ENCODE measurements at places on chromosomes 7 and 10.

- no peak for DNase-seq
- H3K4me3 ChIP-seq, result no peak overlapping the region
- peaks cover 33% of the 10 kb centered on the region for H3K4me1 ChIP-seq
- peaks cover 29% of the 10 kb centered on the region for H3K27me3 ChIP-seq
- no peaks in the 10 kb centered on the region for H3K36me3 ChIP-seq
Measured at GRCh38 chr7:25850216-25850615, 301.8 kb upstream of the NFE2L3 start.

GRCh38 chr7:149559711-149560110 is 62.1 kb upstream of the ZNF746 start:
- DNase-seq, result no peak
- H3K4me1 ChIP-seq, result no peaks in the 10 kb centered on the region
- H3K27ac ChIP-seq, result no peak overlapping the region

GRCh38 chr7:66371096-66371824 is 166.1 kb downstream of the TPST1 start:
- no peak overlapping the region for H3K27ac ChIP-seq
- H3K4me1 ChIP-seq, result no peaks in the 10 kb centered on the region
- H3K4me3 ChIP-seq, result no peak overlapping the region
- DNase-seq, result no peak
- H3K36me3 ChIP-seq, result no peaks in the 10 kb centered on the region

DNA sequence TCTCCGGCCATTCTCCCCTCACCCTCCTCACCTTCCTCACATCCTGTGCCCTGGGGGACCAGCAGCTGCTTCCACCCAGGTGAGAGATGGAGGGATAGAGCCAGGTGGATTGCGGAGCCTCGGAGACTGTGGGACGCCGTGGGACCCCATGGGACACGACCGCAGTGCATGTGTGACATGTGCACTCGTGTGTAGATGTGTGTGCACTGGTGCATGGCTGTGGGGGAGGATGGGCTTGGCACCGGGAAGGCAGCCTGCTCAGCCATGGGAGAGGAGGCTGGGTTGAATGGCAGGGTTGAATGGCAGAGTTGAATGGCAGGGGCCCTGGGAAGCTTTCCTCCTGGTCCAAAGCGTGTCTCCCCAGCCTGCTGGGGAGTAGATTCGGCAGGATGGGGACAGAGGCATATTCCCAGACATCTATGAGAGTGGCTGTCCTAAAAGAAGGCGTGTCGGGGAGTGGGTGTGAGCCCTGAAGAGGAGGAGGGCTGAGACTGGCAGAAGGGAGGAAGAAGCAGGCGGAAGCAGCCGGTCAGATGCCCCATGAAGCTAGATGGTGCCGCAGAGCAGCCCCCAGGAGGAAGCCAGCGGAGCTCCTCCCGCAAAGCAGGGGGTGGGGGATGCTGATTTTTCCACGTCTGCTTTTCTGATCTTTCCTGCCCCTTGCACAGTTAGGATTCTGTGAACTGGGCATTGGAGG is 815 bp downstream of the GIMAP8 start:
- H3K27me3 ChIP-seq, result peaks cover 95% of the 10 kb centered on the region
- H3K27ac ChIP-seq, result no peak overlapping the region
- no peak overlapping the region for H3K4me3 ChIP-seq
- H3K36me3 ChIP-seq, result no peaks in the 10 kb centered on the region
- no peaks in the 10 kb centered on the region for H3K4me1 ChIP-seq
- no peak for DNase-seq

- H3K36me3 ChIP-seq, result no peaks in the 10 kb centered on the region
- H3K27me3 ChIP-seq, result no peaks in the 10 kb centered on the region
- no peak overlapping the region for H3K27ac ChIP-seq
- H3K4me1 ChIP-seq, result no peaks in the 10 kb centered on the region
Measured at GRCh38 chr10:87603769-87604168, 55.9 kb upstream of the PAPSS2 start.

GRCh38 chr7:26035552-26035951 is 116.4 kb upstream of the NFE2L3 start:
- H3K27ac ChIP-seq, result no peak overlapping the region
- H3K4me3 ChIP-seq, result no peak overlapping the region
- no peaks in the 10 kb centered on the region for H3K36me3 ChIP-seq
- H3K27me3 ChIP-seq, result peaks cover 22% of the 10 kb centered on the region
- DNase-seq, result no peak
- no peaks in the 10 kb centered on the region for H3K4me1 ChIP-seq

GRCh38 chr10:114483575-114483974 is 79.3 kb upstream of the AFAP1L2 start:
- no peak for DNase-seq
- no peaks in the 10 kb centered on the region for H3K36me3 ChIP-seq
- no peaks in the 10 kb centered on the region for H3K27me3 ChIP-seq
- H3K4me3 ChIP-seq, result no peak overlapping the region
- H3K4me1 ChIP-seq, result peaks cover 8% of the 10 kb centered on the region

DNA sequence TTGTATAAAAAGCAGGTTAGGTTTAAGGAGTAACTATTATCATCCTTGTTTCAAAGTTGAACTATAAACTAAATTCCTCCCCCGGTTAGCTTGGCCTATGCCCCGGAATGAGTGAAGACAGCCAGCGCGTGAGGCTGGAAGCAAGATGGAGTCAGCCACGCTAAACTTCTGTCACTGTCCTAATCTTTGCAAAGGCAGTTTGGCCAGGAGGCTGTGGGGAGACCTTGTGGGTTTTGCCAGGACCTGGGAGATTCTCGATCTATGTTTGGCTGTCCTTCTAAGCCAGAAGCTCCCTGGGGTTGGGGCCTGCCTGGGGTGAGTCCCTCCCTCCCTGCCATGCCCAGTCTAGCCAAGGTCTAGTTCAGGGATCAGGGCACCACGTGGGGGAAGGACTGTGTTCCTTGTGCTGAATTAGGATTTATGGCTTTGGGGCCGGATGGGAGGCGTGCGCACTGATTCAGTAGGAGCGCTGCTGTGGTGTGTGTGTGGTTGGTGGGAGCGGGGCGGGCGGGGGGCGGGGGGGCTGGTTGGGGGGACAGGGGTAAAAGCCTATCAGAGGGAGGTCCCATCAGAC is 871 bp upstream of the GTF2IRD1 start:
- peaks cover 7% of the 10 kb centered on the region for H3K4me1 ChIP-seq
- no peak for DNase-seq
- peak overlapping the region; percentile 91 for H3K27ac ChIP-seq
- no peaks in the 10 kb centered on the region for H3K36me3 ChIP-seq

DNA sequence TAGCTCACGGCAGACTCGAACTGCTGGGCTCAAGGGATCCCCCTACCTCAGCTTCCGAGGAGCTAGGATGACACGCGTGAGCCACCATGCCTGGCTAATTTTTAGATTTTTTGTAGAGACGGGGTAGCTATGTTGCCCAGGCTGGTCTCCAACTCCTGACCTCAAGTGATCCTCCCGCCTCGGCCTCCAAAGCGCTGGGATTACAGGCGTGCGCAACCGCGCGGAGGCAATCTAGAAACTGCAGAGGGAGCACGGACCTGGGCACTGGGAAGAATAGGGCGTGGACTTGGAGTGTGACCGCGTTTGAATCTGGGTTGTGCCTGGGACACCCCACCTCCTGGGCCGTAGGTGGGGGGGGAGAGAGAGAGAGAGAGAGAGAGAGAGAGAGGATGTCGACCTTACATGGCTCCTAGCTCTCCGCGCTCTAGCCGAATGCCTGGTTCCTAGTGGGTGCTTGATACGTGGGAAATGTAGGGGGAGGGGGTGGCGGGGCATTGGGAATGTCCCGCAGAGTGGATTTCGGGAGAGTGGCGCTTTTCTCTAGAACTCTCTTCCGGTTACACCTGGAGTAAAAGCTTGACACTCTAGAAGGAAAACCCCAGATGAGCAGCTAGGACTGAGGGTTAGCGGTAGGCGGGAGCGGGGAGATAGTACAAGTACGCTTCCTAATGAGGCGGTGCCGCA is 1.2 kb upstream of the MAP3K8 start:
- peak overlapping the region; percentile 95 for H3K4me3 ChIP-seq
- H3K36me3 ChIP-seq, result peaks cover 5% of the 10 kb centered on the region
- no peaks in the 10 kb centered on the region for H3K27me3 ChIP-seq
- peak overlapping the region; percentile 95 for H3K27ac ChIP-seq
- H3K4me1 ChIP-seq, result peaks cover 57% of the 10 kb centered on the region

GRCh38 chr10:69123306-69123746 is 652 bp upstream of the VPS26A start:
- H3K27ac ChIP-seq, result peak overlapping the region; percentile 78
- no peak for DNase-seq
- peaks cover 19% of the 10 kb centered on the region for H3K4me1 ChIP-seq
- H3K4me3 ChIP-seq, result peak overlapping the region; percentile 61

Data from PC-9 (cell line).